ENCODE measurements at places on chromosomes 16 and 17. TPM values are rescaled to one million over a fixed set of nuclear protein-coding genes. Genes with fewer than 3 reads are reported as not detected.

Gene TBC1D26
- total RNA-seq, result 0.09 TPM

Gene IRX3
- total RNA-seq, result 0.85 TPM

Gene SLC12A3
- total RNA-seq, result 0.52 TPM

Gene PLCD3
- total RNA-seq, result 0.66 TPM

Gene TNS4
- total RNA-seq, result 0.19 TPM

DNA sequence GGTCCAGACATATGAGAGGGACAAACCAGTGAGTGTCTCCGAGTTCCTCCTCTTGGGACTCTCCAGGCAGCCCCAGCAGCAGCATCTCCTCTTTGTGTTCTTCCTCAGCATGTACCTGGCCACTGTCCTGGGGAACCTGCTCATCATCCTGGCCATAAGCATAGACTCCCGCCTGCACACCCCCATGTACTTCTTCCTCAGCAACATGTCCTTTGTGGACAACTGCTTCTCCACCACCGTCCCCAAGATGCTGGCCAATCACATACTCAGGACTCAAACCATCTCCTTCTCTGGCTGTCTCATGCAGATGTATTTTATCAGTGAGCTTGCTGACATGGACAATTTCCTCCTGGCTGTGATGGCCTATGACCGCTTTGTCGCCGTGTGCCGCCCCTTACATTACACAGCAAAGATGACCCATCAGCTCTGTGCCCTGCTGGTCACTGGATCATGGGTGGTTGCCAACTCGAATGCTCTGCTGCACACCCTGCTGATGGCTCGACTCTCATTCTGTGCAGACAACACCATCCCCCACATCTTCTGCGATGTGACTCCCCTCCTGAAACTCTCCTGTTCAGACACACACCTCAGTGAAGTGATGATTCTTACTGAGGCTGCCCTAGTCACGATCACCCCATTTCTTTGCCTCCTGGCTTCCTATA lies 19.2 kb downstream of the ZNF200 start:
- H3K4me3 ChIP-seq, result no peak overlapping the region
- no peaks in the 10 kb centered on the region for H3K27me3 ChIP-seq
- H3K27ac ChIP-seq, result no peak overlapping the region
- peaks cover 9% of the 10 kb centered on the region for H3K4me1 ChIP-seq

- H3K4me1 ChIP-seq, result no peaks in the 10 kb centered on the region
- DNase-seq, result no peak
- no peaks in the 10 kb centered on the region for H3K36me3 ChIP-seq
- peaks cover 9% of the 10 kb centered on the region for H3K27me3 ChIP-seq
Observed at GRCh38 chr17:44595216-44595775, 38.0 kb downstream of the FZD2 start.

- no peaks in the 10 kb centered on the region for H3K27me3 ChIP-seq
- H3K4me1 ChIP-seq, result peaks cover 60% of the 10 kb centered on the region
- H3K27ac ChIP-seq, result no peak overlapping the region
- H3K4me3 ChIP-seq, result no peak overlapping the region
Observed at GRCh38 chr17:64063766-64064224, 43.4 kb upstream of the ICAM2 start.

DNA sequence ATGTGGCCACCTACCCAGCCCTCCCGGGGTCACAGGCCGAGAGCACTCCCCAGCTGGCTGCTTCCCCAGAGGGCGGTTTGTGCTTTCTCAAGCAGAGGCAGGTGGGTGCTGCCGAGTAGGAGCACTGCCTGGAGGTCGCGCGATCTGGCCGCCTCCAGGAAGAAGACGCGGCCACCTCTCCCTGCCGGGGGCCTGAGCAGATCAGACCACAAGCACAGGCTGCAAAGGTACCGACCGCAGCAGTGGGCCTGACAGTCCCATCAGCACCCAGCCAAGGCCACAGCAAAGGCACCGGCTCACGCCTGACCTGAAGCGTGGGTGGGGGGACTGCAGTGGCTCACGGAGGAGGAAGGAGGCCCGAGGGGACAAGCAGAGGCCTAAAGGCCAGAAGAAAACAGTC lies 15.2 kb upstream of the IGFALS start:
- H3K4me3 ChIP-seq, result no peak overlapping the region
- H3K27ac ChIP-seq, result no peak overlapping the region
- peaks cover 30% of the 10 kb centered on the region for H3K36me3 ChIP-seq
- no peak for DNase-seq
- H3K27me3 ChIP-seq, result no peaks in the 10 kb centered on the region
- no peaks in the 10 kb centered on the region for H3K4me1 ChIP-seq

DNA sequence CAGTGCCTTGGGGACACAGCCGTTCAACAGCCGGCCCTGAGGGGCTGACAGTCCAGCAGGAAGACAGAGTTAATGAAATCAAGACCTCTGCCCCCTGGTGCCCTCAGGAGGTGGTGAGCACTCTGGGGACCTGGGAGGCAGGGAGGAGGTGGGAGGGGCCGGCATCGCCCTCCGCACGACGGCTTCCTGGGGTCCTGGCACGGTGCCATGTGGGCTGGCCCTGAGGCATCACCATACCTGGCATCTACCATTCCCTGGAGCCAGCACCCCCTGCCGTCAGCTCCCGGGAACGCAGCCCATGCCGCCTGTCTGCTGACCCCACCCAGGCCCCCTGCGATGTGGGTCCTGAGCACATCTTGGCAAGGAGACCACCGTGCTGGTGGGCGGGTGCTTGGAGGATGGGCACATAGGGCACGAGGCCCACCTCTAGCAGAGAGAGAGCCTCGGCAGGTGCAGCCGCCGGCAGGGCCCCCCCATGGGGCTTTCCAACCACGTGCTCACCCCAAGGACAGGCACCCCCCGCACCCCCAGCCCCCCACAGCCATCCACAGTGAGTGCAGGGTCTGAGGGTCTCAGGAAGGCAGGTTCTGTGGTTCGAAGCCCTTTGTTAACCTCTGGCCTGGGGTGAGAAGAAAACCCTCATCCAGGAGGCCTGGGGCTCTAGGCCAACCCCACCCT lies 52.5 kb downstream of the ZFPM1 start:
- H3K27me3 ChIP-seq, result no peaks in the 10 kb centered on the region
- DNase-seq, result no peak
- H3K36me3 ChIP-seq, result peaks cover 28% of the 10 kb centered on the region

- H3K4me3 ChIP-seq, result no peak overlapping the region
- H3K27ac ChIP-seq, result no peak overlapping the region
- H3K36me3 ChIP-seq, result no peaks in the 10 kb centered on the region
- H3K4me1 ChIP-seq, result no peaks in the 10 kb centered on the region
Observed at GRCh38 chr17:2874189-2874686, 78.0 kb downstream of the RAP1GAP2 start.

GRCh38 chr16:13902677-13903076 lies 17.3 kb upstream of the ERCC4 start:
- no peak overlapping the region for H3K4me3 ChIP-seq
- no peaks in the 10 kb centered on the region for H3K4me1 ChIP-seq
- DNase-seq, result no peak
- H3K36me3 ChIP-seq, result no peaks in the 10 kb centered on the region
- no peaks in the 10 kb centered on the region for H3K27me3 ChIP-seq

- peak overlapping the region; percentile 10 for H3K27ac ChIP-seq
- H3K36me3 ChIP-seq, result no peaks in the 10 kb centered on the region
- H3K4me1 ChIP-seq, result peaks cover 57% of the 10 kb centered on the region
Observed at GRCh38 chr16:84505249-84506187, 1.1 kb upstream of the MEAK7 start.

- DNase-seq, result no peak
- no peak overlapping the region for H3K4me3 ChIP-seq
- H3K27me3 ChIP-seq, result no peaks in the 10 kb centered on the region
Observed at GRCh38 chr16:4407543-4408322, 8.7 kb downstream of the CORO7 start.

DNA sequence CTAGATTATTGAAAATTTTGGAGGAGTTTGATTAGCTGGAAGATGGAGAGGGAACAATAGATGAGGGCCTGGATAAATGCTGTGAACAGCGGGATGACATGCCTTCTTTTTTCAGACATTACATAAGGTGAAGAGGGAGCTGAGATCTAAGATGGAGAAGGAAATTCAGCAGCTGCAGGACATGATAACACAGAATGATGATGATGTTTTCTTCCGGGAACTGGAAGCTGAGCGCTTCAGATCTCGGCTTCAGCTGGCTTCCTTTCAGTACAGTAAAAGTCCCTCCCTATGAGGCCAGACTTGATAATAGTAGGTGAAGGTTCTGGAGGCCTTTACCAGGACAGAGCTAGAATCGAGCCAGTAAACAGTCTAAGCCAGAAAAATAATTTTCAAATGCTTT lies 30.7 kb downstream of the CEP95 start:
- no peak overlapping the region for H3K4me3 ChIP-seq
- no peaks in the 10 kb centered on the region for H3K27me3 ChIP-seq
- no peak overlapping the region for H3K27ac ChIP-seq

DNA sequence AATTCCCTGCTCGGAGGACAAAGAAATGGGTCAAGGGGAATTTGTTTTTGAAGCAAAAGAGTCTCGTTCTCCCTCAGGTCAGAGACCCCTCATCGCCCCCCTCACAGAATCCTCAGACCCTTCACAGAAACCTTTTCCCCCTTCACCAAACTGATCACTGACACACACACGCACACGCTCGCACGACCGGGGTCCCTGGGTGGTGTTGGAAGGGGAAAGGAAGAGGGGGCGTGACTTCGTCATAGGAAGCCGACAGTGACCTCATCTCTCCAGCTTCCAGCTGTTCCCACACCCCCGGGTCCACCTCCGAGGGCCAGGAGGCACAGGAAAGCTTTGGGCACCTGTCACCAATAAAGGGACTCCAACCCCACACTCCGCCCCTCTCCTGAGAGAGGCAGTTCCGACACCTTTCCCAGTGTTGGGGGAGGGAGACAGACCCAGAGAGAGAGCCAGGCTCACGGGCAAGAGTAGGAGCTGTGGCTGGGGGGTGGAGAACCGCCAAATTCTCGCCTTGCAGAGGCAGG lies 1.2 kb downstream of the ASGR1 start:
- peaks cover 65% of the 10 kb centered on the region for H3K27me3 ChIP-seq
- H3K27ac ChIP-seq, result no peak overlapping the region
- peak overlapping the region; percentile 21 for H3K4me3 ChIP-seq
- DNase-seq, result no peak
- H3K4me1 ChIP-seq, result peaks cover 7% of the 10 kb centered on the region

DNA sequence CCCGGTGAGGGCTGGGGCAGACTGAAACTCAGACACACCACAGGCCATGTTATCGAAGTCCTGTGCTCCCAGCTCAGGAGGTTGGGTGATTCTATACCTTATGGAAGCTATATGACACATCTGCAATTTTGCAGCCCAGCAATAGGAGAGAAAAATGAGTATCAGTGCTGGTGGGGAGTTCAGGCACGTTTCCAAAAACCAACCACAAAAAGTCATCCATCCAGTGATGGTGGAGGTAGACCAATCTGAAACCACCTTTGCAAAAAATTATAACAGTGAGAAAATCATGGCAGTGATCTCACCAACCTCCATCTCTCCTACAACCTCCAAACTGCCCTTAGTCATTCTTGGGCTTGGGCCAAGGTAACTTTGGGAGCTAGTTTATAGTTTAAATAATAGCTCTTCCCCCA lies 327.9 kb downstream of the SLC39A11 start:
- no peaks in the 10 kb centered on the region for H3K4me1 ChIP-seq
- no peak overlapping the region for H3K27ac ChIP-seq
- no peak for DNase-seq
- no peaks in the 10 kb centered on the region for H3K27me3 ChIP-seq

DNA sequence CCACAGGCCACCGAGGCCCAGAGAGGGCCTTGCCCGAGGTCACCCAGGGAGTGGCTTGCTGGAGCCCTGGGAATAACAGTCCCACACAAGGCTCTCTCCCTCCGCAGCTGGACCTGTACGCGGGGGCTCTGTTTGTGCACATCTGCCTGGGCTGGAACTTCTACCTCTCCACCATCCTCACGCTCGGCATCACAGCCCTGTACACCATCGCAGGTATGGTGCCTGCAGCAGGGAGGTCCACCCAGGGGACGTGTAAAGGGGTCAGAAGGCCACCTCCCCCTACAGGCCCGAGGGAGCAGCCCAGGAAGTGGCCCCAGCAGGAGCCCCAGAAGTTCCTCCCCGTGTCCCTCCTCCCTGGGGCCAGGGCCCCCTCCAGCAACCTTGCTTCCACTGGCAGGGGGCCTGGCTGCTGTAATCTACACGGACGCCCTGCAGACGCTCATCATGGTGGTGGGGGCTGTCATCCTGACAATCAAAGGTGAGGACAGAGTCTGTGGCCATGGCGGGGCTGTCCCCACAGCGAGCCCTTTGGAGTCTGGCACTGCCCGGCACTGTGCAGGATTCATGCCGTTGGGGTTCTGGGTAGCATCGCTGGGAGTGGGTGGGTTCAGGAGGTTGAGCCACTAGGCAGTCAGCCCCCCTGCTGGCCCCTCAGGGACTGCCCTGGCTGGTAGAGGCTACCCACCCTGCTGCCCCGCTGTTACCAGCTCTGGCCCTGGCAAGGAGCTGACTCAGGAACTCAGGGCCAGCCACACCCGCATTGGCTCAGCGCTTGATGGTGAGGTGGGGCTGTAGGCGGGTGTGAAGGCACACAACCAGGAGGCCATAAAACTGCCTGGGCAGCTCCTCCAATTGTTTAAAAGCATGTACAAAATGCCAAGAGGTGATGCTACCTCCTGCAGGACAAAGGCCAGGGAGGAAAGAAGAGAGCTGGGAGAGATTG lies 17.3 kb downstream of the SLC5A10 start:
- no peaks in the 10 kb centered on the region for H3K27me3 ChIP-seq
- no peak overlapping the region for H3K27ac ChIP-seq
- peaks cover 26% of the 10 kb centered on the region for H3K4me1 ChIP-seq
- no peak for DNase-seq
- peaks cover 9% of the 10 kb centered on the region for H3K36me3 ChIP-seq
- no peak overlapping the region for H3K4me3 ChIP-seq

GRCh38 chr17:17888821-17889220 lies 52.0 kb upstream of the SREBF1 start:
- DNase-seq, result no peak
- H3K36me3 ChIP-seq, result peaks cover 6% of the 10 kb centered on the region
- H3K4me1 ChIP-seq, result peaks cover 45% of the 10 kb centered on the region
- no peak overlapping the region for H3K27ac ChIP-seq
- peaks cover 5% of the 10 kb centered on the region for H3K27me3 ChIP-seq

DNA sequence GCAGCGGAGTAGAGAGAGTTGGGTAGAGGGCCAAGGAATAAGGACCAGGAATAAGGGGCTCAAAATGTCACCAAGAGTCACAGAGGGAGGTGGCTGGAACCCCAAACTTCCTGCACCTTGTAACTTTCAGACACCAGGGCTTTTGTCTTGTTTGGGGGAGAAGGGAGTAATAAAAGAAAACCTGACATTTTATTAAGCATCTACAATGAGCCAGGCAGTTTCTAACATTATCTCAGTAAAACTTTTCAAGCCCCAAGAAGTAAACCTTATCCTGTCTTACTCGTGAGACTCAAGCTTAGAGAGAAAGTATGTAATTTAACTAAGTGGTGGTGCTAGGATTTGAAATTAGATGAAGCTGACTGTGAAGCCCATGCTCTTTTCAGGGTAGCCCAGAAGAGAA lies 848 bp upstream of the MTMR4 start:
- DNase-seq, result no peak
- no peak overlapping the region for H3K27ac ChIP-seq
- H3K4me1 ChIP-seq, result peaks cover 24% of the 10 kb centered on the region
- peaks cover 32% of the 10 kb centered on the region for H3K36me3 ChIP-seq
- no peak overlapping the region for H3K4me3 ChIP-seq
- no peaks in the 10 kb centered on the region for H3K27me3 ChIP-seq
